ENCODE measurements at places on chromosomes 5 and 9.

- DNase-seq: no peak
Observed at GRCh38 chr5:172956228-172956627, 3.0 kb upstream of the RPL26L1 start.

DNA sequence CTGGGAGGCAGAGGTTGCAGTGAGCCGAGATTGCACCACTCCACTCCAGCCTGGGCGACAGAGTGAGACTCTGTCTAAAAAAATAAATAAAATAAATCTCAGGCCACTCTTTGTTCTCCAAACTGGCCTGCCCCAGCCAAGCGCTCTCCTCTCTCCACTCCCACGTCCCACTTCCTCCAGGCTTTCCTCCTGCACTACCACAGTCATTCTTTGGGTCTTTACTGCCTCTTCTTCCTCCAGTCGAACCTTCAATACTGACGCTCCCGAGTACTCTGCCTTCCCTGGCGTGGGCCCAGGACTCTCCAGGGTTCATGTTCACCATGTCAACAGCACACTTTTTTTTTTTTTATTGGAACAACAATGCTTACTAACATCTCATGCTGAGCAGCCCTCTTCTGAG, 23.9 kb downstream of the RNF130 start:
- no peak for DNase-seq

- no peak for DNase-seq
Observed at GRCh38 chr9:120694559-120694958, 19.7 kb downstream of the MEGF9 start.

- DNase-seq: no peak
Observed at GRCh38 chr5:143886096-143886495, 74.1 kb downstream of the HMHB1 start.

DNA sequence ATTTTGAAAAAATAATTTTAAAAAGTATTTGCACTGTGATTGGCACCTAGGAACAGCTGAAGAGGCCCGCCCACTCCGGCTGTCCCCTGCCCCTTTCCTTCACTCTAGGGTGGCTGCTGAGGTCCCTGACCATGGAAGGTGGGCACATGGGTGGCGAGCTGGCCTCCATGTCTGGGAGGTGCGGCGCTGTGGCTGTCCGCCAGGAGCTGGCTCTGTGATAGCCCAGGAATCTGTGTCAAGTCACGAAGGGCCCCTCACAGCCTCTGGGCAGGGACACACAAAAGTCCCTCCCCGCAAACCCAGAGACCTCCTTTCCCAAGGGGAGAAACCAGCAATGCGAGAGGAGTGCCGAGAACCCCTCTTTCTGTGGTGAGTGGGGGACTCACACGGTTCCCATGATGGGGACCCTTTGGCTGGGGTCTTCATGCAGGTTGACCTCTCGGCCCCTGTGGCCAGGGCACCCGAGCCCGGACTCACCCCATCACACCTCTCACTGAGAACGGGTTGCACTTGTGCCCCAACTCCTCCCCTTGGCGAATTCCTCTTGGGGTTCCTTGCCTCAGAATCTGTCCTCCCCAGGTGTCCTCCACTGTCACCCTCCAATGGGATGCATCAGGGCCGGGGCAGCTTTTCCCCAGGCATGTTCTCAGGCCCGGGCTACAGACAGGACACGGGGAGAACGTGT, 168.0 kb downstream of the GAPVD1 start:
- no peak for DNase-seq

- DNase-seq: no peak
Observed at GRCh38 chr9:12595400-12595799, 97.8 kb upstream of the TYRP1 start.

- no peak for DNase-seq
Observed at GRCh38 chr9:126548312-126548711, 65.4 kb upstream of the LMX1B start.

GRCh38 chr5:179792612-179793467, 946 bp upstream of the LTC4S start:
- DNase-seq: no peak

- DNase-seq: no peak
Observed at GRCh38 chr5:180013678-180014077, 57.9 kb downstream of the RNF130 start.

DNA sequence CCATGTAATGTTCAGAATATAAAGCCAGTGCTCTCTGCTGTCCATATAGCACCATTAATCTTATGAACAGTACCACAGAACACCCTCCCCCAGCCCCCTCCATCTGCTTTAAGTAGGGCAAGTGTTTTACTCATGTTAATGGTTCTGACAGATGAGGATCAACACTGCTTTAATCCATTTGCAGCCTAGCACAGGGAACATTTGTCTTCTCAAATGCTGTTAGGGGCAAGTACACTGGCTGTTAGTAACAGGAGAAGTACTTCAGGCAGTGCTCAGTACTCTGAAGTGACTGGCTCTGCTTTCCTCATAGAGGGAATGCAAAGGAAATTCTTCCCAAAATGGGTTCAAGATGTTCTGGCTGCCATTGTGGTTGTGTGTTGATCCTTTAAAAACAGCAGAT, 202.6 kb downstream of the DCP2 start:
- no peak for DNase-seq

DNA sequence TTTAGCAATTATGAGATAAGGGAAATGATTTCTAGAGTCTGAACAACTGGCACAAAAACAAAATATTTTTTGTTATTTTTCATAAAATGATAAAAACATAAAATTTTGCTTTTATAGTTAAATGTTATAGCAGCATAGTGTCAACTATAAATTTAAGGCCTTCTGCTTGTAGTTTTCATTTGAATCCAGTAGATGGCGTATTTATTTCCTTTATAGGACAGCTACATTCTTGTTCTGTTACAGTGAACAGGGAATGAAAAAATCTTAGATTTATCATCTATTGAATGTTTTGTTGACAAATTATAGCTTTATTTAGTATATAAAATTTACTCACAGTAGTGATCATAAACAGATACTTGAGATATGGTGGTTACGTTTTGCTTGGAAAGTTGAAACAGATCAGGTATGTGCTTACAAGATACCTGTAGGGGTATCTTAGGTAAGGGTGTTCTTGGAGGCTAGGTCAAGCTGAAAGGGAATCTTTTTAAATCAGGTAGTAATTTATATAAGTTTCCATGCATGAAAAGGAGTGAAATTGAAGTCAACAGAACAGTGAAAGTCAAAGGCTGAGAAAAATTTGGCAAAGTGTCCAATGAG, 239.3 kb upstream of the GRIN3A start:
- no peak for DNase-seq

GRCh38 chr5:115857626-115858349, 16.1 kb downstream of the AP3S1 start:
- no peak for DNase-seq

GRCh38 chr5:38935437-38935836, 89.6 kb downstream of the OSMR start:
- no peak for DNase-seq
